Midbrain (tissue), 1 donor: ENCODE measurements at places on chromosomes 6 and 20.

DNA sequence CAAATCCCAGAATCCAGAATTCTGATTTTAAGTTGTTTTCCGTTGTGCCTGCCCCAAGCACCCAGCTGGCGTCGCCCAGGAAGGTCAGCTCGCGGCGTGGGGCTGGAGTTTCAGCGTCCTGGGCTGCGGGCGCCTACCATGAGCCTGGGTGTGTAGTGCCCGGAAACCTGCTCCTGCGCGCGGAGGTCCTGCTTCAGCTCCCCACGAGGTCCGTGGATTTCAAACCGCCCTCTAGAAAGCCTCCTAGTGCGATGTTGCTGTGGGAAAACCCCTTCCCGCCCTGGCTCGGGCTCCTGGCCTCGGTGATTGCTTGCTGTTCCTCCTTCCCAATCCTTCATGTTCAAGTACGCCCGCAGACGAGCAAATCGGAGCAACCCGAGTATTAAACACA is 51.3 kb upstream of the NRN1 start:
- no peak for DNase-seq

- DNase-seq = no peak
Measured at GRCh38 chr6:19833947-19834346, 3.2 kb upstream of the ID4 start.

DNA sequence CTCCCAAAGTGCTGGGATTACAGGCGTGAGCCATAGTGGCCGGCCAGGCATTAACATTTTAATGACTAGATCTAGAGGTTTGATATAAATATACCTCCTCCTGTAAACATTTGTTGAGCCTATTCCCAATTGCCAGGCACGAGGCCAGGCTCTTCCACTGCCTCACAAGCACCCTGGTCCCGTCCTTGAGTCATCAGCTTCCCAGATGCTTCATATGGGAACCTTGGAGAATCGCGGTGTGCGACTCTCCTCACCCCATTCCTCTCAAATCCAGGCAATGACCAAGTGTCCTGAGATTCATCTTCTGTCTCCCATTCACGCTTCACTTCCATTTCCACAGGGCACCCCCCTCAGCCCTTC is 35.9 kb upstream of the PIM1 start:
- DNase-seq = no peak

- no peak for DNase-seq
Measured at GRCh38 chr20:23120936-23121750, 35.0 kb upstream of the CD93 start.

- DNase-seq = no peak
Measured at GRCh38 chr6:150915131-150915879, 49.8 kb downstream of the MTHFD1L start.

DNA sequence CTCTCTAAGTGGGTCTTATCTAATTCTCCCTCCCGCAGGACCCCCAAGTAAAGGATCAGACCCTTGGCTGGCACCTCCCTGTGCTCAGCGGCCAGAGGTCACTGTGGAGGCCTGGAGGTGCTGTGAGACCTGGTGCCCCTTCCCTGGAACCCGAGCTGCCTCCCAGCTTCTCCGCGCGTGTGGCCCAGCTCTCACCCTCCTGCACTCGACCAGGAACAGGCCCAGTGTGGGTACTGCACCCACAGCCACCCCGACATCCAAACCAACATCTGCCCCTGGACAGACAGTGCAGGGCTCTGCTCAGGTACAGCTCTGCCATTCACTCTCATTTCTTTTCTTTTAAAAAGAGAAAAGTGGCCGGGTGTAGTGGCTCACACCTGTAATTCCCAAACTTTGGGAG is 42.4 kb downstream of the TMEM242 start:
- DNase-seq = no peak

- no peak for DNase-seq
Measured at GRCh38 chr6:31769684-31770371, 7.3 kb downstream of the VWA7 start.

- DNase-seq = no peak
Measured at GRCh38 chr6:106070636-106071035, 15.5 kb upstream of the PRDM1 start.

DNA sequence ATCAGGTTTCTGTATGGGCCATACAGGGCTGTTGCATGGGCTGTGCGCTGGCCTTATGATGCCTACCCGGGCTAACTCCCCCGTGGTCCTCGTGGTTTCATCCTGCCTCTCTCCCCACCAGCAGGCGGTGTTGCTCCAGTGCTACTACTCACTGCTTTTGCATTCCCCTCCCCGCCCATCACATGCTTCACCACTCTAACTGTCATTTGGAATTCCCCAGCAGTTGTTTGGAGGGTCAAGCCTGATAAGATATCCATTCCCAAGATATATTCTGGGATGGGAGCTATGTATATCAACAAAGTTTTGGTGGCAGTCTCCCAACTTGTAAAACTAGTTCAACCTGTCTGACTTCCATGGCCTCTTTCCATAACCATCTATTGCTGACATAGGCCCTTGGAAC is 233.2 kb upstream of the SOX4 start:
- no peak for DNase-seq

DNA sequence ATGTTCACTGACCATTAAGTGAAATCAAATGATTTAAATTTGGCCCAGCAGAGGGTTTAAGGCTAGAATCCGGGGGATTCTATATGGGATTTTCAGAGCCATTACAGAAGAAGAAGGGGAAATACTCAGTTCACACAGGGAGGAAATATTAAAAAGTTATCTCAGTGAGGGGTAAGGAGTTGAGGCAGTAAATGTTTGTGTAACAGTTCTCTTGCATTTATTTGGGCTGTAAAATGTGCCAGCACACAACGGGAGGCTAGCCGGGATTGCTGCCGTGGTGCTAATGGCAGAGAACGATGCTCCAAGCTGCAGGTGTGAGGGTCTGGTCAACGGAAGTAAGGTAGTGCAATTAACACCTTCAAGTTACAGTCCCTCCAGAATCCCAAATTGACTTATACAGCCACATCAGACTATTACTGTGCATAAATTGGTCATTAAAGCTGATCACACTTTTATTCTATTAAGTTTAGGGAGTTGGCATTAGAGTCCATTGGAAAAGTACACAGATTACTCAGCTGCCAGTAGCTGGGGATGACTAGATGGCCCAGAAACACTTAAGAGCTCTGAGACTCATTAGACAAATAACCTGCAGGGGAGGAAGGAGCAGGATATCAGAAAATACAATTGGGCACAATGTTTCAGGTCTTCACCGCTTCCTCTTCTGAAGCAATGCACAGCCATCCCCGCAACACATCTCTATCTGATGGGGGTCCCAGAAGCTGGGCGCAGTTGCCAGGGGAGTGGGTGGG is 31.3 kb downstream of the PPP1R3G start:
- no peak for DNase-seq

DNA sequence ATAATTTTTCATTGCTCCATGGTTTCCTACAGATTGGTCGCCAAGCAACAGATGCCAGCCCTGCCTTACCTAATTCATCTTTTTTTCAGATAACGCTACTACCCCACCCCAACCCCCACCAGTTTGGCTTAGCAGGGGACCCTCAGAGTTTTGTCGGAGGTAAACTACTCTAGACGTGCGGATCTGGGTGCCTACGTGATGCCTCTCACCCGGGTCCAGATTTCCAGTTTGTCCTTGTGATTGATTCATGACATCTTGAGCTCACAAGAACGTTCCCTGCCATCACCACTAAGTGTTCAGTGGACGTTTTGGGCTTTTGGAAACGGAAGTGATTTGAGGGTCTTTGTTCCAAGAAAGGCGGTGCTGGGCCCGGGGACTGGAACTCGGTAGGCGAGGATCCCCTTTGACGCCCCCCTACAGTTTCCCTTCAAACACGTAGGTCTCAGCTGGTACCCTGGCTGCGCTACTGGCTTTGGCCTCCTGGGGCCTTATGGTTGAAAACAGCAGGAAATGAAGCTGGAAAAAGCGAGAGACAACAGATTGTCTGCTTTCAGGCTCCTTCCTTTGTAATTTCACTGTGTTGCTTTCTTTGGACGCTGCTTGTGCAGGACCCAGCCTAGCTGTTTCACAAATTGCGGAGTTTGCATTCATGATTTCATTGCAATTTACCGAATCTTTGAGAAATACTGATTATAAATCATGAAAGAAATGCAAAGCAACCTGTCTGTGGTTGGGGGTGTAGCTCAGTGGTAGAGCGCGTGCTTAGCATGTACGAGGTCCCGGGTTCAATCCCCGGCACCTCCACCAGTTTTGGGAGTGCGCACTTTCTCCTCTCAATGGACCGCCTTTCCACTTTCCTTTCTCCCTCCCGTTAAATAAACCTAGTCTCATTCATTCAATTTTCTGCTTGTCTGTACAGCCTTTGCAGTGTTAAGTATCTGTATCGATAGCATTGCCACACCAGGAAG is 81.0 kb downstream of the GPX5 start:
- peak; percentile 72 for DNase-seq

GRCh38 chr6:166725571-166725970 is 98.5 kb upstream of the RPS6KA2 start:
- DNase-seq = no peak

GRCh38 chr6:157069585-157069984 is 253.7 kb downstream of the TMEM242 start:
- no peak for DNase-seq

- DNase-seq = no peak
Measured at GRCh38 chr6:40933864-40934263, 105.2 kb downstream of the UNC5CL start.

DNA sequence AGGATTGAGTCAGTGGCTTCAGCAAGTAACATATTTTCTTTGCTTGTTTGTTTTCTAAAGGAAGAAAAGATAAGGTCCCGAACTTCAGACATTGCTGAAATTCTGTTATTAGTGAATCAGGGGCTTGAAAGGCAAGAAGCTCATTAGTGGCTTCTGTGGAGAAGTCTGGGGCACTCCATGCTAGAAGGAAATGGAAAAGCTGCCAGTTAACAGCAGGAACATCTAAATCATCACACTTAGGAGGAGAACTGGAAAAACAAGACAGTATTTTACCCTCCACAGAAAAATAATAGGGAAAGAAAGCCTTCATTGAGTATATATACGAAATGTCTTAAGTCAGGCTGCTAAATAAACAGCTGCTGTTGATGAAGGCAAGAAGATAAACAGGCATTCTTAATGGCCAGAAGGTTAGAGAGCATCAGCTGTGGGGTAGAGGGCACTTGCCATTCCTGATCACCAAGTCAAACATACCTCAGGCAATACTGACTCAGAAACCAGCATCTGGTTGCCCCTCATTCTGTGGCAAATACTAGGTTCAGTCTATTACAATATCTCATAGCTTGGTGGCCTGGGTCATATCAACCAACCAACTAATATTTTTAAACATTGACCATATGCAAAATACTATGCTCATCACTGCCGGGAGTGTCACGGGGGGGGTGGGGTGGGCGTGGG is 143.2 kb upstream of the TENT5A start:
- no peak for DNase-seq

DNA sequence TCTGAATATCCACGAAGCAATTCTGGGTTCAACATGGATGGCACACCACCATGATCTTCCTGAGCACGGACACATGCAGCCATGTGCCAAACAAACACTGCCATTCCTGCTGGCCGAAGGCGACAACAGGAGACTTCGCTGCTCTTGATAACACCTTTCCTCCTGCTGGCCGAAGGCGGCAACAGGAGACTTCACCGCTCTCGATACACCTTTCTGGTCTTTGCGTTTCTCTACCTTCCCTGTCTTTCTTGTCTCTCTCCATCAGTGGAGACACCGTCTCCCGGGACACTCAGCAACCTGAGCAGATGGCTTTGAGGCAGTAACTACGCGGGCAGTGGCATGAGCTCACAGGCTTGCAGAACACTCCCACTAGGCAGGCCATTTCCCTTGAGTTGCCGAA is 54.9 kb upstream of the MPC1 start:
- DNase-seq = no peak

DNA sequence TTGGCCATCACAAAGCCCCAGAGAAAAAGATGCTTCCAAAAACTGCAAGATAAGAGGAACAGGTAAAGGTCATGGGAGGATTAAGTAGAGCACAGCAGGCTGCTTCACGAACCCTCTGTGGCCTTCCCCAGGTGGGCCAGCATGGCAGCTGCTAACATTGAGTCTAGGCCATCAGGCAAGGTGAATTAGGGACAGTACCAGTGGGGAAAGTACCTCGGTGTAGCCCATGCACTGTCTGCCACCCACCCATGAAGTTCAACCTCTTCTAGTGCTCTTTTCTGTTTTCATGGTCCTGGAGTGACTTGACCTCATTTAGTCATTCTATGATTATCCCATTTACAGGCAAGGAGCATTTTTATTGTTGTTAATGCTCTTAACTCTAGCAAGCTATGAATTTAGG is 108.6 kb upstream of the DUSP22 start:
- DNase-seq = no peak

DNA sequence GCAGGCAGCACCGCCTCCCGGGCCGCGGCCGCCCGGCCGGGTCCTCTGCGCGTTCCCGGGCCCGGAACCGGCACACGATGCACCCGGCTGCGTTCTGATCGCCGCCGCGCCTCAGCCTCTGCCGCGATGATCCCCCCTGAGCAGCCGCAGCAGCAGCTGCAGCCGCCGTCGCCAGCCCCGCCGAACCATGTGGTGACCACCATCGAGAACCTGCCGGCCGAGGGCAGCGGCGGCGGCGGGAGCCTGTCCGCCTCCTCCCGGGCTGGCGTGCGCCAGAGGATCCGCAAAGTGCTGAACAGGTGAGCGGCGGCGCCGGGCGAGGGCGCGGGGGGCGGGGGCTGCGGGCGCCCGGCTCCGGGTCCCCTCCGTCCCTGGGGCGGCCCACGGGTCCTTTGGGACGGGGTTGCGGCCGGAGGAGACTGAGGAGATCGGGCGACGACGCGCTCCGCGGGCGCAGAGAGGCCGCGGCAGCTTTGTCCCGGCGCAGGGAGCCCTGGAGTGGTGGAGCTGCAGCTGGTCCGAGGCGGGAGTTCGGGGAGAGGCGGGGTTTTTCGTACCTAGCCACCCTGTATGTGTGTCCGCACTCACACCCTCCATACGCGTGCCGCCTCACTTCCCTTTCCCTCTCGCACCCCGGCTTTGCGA is 659 bp downstream of the SLC35F1 start:
- no peak for DNase-seq

DNA sequence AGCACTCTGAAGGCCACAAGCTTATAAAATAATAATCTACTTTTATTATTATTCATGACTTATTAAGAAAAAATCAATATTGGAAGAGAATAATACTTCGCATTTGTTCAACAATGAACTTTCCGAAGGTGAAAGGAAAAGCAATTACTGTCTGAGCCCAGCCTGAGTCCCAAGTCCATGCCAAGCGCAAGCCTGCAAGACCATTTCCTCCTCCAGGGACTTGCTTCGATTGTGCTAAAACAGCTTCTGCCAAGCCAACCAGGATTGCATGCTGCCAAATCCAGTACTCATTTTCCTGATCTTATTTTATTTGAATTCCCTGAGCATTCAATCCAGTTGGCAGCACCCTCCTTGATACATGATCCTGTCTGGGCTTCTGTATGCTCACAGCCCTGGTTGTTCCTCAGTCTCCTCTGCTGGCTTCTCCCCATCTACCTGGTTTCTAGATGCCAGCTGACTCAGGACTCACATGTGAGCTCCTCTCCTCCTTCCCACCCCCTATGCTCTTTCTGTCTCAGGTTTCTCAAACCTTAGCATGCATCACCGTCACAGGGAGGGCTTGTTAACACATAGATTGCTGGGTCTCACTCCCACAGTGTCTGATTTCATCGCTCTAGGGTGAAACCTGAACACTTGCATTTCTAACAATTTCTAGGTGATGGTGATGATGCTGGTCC is 55.9 kb upstream of the PSMF1 start:
- DNase-seq = peak; percentile 6

- DNase-seq = no peak
Measured at GRCh38 chr20:47956268-47956995, 171.2 kb upstream of the SULF2 start.
